Activated naive CD8-positive, alpha-beta T cell treated with anti-CD3 and anti-CD28 coated beads for 36 hours (primary cell): ENCODE measurements at places on chromosomes 11 and 22. TPM values are rescaled to one million over a fixed set of nuclear protein-coding genes. Genes with fewer than 3 reads are reported as not detected.
A peak's percentile ranks its signal among the peaks of the same experiment; 100 is the strongest.

Gene ST13
- 250 TPM for total RNA-seq

Gene GPR83
- total RNA-seq = 0.06 TPM

Gene UBTFL1
- not detected for total RNA-seq

Gene RAC2
- 528 TPM for total RNA-seq

- no peaks in the 10 kb centered on the region for H3K4me1 ChIP-seq
- H3K27me3 ChIP-seq = peaks cover 25% of the 10 kb centered on the region
Measured at GRCh38 chr11:12914400-12914912, 94.7 kb upstream of the RASSF10 start.

GRCh38 chr11:94131047-94131717 is 2.5 kb downstream of the PANX1 start:
- H3K27ac ChIP-seq = no peak overlapping the region
- H3K36me3 ChIP-seq = peaks cover 10% of the 10 kb centered on the region
- peaks cover 38% of the 10 kb centered on the region for H3K4me1 ChIP-seq
- H3K4me3 ChIP-seq = no peak overlapping the region

DNA sequence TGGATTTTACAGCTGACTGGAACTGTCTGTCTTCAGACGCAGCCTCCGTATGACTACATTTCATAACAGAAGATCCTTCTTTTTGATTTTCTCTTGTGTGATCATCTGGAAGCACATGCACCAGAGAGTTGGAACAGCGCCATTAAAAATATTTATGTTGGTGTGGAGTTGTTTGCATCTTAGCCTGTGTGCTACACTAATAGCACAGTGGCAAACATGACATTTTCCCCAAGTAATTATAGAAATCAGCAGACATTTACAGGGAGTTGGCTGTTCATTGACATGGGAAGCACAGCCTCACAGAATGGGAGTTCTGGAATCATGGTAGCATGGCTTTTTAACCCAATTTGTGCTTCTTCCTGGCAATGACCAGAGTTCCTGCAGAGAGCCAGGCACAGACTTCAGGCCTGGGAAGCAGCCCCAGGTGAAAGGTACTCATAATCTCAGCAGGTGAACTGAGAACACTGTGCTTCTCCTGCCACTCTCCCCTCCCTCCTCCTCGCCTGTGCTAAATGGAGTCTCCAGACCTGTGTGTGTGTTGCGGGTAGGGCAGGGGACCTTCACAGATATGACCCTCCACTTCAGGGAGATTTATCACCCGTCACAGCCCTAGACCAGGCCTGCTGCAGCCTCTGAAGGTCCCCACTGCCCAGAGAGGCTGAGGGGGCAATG is 82.8 kb upstream of the PLET1 start:
- H3K36me3 ChIP-seq = no peaks in the 10 kb centered on the region
- no peak for DNase-seq
- H3K4me3 ChIP-seq = no peak overlapping the region
- H3K27ac ChIP-seq = no peak overlapping the region

- no peaks in the 10 kb centered on the region for H3K4me1 ChIP-seq
- no peaks in the 10 kb centered on the region for H3K27me3 ChIP-seq
- peaks cover 7% of the 10 kb centered on the region for H3K36me3 ChIP-seq
- H3K4me3 ChIP-seq = no peak overlapping the region
- H3K27ac ChIP-seq = no peak overlapping the region
Measured at GRCh38 chr11:76872959-76873827, 12.5 kb downstream of the ACER3 start.

GRCh38 chr11:101866619-101867491 is 48.0 kb upstream of the CEP126 start:
- no peaks in the 10 kb centered on the region for H3K36me3 ChIP-seq
- no peaks in the 10 kb centered on the region for H3K4me1 ChIP-seq
- no peak overlapping the region for H3K27ac ChIP-seq
- H3K4me3 ChIP-seq = no peak overlapping the region
- H3K27me3 ChIP-seq = peaks cover 7% of the 10 kb centered on the region

DNA sequence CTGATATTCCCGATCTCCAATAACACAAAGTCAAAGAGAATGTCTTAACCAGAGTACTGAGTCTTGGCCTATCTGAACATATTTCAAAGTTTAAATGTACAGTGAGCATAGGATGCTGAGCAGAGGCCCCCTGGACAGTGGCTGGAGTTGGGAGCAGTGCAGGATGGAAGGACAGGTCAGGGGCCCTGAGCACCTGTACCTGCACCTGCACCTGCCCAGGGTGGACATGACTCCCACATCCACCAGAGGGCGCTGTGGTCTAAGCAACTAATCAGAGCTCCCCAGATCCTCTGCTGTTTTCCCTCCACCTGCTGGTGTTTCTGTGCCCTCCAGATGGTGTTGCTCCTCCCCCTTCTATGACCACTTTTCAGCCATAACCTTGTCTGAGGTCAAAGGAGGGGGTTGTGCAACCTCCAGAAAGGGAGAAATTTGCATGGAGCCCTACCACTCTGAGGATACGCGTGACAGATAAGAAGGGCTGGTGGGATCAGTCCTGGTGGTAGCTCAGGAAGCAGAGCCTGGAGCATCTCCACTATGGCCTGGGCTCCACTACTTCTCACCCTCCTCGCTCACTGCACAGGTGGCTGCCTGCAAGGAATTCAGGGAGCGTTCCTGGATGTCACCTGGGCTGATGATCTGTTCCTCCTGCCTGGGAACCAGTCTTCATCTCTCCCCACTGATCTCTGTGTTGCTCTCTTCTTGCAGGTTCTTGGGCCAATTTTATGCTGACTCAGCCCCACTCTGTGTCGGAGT is 49.1 kb upstream of the VPREB1 start:
- H3K4me3 ChIP-seq = no peak overlapping the region
- H3K4me1 ChIP-seq = peaks cover 2% of the 10 kb centered on the region
- no peak overlapping the region for H3K27ac ChIP-seq
- DNase-seq = peak; percentile 73

- peaks cover 13% of the 10 kb centered on the region for H3K27me3 ChIP-seq
- no peak overlapping the region for H3K27ac ChIP-seq
- no peak for DNase-seq
- H3K4me3 ChIP-seq = no peak overlapping the region
Measured at GRCh38 chr11:3613998-3614741, 27.6 kb downstream of the ART5 start.

GRCh38 chr11:61657566-61658290 is 22.5 kb upstream of the DAGLA start:
- no peak overlapping the region for H3K27ac ChIP-seq
- H3K27me3 ChIP-seq = peaks cover 12% of the 10 kb centered on the region
- no peak for DNase-seq
- no peak overlapping the region for H3K4me3 ChIP-seq

- DNase-seq = no peak
- peaks cover 27% of the 10 kb centered on the region for H3K4me1 ChIP-seq
- H3K36me3 ChIP-seq = no peaks in the 10 kb centered on the region
- no peak overlapping the region for H3K27ac ChIP-seq
- peaks cover 16% of the 10 kb centered on the region for H3K27me3 ChIP-seq
Measured at GRCh38 chr22:35354068-35354467, 26.8 kb upstream of the HMOX1 start.

GRCh38 chr11:48154151-48154550 is 62.5 kb upstream of the OR4B1 start:
- no peaks in the 10 kb centered on the region for H3K4me1 ChIP-seq
- peaks cover 52% of the 10 kb centered on the region for H3K36me3 ChIP-seq
- H3K27me3 ChIP-seq = no peaks in the 10 kb centered on the region

DNA sequence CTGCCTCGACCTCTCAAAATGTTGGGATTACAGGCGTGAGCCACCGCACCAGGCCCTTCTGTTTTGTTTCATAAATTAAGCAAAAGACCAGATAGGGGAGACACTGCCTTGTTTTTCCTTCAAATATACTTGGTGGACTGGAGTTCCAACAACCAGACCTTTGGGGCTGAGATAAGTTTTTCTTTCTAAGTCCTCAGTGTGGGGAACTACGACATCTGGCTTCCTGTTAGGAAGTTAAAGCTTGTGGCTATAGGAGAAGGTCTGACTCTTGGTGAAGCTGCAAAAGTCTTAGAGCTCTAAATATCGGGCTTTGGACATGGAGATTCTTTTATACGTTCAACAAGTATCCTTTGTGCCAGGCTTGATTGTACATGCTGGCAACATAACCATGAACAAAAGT is 64.1 kb upstream of the EED start:
- H3K27me3 ChIP-seq = no peaks in the 10 kb centered on the region
- H3K27ac ChIP-seq = no peak overlapping the region
- H3K4me3 ChIP-seq = no peak overlapping the region
- no peak for DNase-seq
- H3K4me1 ChIP-seq = peaks cover 17% of the 10 kb centered on the region

- no peaks in the 10 kb centered on the region for H3K27me3 ChIP-seq
- DNase-seq = no peak
- no peaks in the 10 kb centered on the region for H3K4me1 ChIP-seq
- no peaks in the 10 kb centered on the region for H3K36me3 ChIP-seq
- no peak overlapping the region for H3K4me3 ChIP-seq
Measured at GRCh38 chr11:115784796-115785521, 280.7 kb upstream of the CADM1 start.

DNA sequence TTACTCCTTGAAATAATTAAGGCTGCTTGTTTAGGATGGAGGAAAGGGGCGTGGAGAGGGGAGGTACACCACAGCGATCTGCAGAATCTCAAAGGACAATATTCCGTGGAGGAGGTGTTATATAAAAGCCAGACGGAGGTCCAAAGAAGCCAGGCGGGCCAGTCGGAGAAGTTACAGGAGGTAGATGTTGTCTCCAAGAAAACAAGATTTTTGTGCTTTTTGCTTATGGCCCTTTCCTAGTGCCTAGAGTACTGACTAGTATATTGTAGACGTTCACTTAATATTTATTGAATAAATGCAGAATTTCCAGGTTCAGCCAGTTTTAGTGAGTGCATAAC is 761 bp downstream of the ZDHHC13 start:
- H3K4me1 ChIP-seq = peaks cover 43% of the 10 kb centered on the region
- H3K4me3 ChIP-seq = peak overlapping the region; percentile 94
- H3K36me3 ChIP-seq = peaks cover 37% of the 10 kb centered on the region
- H3K27ac ChIP-seq = peak overlapping the region; percentile 8
- DNase-seq = no peak

- H3K27ac ChIP-seq = no peak overlapping the region
- no peak for DNase-seq
- H3K36me3 ChIP-seq = no peaks in the 10 kb centered on the region
- no peak overlapping the region for H3K4me3 ChIP-seq
Measured at GRCh38 chr11:61609000-61609979, 28.4 kb upstream of the SYT7 start.
